Pulmonary artery endothelial cell (primary cell): ENCODE measurements at places on chromosomes 4 and X. TPM values are rescaled to one million over a fixed set of nuclear protein-coding genes. Genes with fewer than 3 reads are reported as not detected.

DNA sequence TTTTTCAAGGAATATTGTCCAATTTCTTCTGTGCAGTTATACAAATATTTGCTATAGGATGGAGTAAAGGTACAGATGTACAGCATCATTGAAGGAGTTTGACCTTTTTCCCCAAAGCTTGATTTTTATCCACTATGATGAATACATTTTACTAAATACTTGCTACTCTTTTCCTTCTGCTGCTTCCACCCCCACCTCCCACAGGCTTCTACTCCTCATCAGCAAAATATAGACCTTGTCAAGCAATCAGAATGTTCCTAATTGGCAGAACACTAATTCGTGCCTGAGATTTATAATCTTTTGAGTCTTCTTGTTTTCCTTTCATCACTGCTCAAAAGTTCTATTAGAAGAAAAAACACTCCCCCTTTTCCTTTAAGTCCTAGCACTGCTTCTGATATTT is 3.8 kb upstream of the THAP9 start:
- DNase-seq, result no peak

GRCh38 chr4:80016506-80016905 is 56.5 kb downstream of the ANTXR2 start:
- no peak for DNase-seq

DNA sequence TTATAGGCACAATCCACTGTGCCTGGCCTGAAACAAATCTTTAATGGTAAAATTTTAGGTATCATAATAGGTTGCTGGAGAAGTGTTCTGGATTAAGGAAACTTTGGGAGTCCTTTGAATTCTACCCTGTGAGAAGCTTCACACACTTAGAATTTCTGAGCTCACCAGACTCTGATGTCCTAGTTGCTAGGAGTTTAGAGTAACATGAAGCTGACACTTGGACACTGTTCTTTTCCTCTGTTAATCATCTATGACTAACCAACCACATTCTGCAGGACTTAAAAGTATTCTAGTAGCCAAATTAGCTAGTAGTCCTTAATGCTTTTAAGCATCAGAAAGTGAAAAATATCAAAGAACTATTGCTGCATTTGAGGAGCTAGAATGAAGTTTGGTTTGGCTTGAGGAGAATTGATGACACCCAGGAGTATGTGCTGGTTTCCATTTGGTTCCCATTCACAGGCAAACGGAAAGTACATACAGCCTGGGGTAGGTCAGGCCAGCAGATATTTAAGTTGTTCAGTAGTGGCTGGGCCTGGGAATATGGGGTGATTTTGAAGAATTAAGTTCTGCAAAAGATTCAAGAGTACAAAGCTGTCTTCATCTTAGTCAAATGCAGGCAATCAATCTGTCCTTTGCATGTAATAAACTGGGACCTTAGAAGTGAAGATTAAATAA is 38.8 kb upstream of the IGFBP7 start:
- DNase-seq, result no peak

DNA sequence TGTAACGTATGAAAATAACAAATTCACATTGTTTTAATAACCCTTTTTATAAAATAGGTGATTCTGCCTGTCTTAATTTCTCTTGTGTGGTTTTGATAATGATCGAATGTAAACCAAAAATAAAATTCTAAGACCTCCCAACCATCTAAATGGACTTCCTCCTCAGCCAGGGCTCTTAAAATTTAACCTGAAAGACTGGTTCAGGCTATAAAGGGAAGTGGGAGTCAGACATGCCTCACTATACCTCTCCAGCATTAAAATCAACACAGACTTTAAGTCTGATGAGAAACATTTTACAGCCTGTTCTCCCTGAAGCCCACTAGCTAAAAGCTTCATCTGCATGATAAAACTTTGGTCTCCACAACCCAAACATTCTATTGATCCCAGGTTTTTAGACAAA is 97.6 kb upstream of the STIM2 start:
- DNase-seq, result no peak

DNA sequence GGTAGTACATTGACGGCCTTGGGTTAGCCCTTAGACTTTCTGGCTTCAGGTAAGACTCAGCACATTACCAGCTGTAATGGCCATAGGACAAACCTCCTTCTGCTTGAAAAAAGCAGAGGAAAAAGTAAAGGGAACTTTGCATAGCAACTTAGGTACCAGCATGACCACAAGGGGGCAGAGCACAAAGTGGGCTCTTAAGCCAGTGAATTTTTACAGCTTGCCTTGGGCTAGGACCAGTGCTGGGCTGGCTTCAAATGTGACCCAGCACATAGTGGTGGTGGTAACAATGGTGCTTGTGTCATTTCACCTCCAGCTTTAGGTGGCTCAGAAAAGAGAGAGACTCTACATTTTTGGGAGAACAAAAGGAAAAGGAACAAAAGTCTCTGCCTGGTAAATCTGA is 66.1 kb downstream of the KLHL4 start:
- no peak for DNase-seq

DNA sequence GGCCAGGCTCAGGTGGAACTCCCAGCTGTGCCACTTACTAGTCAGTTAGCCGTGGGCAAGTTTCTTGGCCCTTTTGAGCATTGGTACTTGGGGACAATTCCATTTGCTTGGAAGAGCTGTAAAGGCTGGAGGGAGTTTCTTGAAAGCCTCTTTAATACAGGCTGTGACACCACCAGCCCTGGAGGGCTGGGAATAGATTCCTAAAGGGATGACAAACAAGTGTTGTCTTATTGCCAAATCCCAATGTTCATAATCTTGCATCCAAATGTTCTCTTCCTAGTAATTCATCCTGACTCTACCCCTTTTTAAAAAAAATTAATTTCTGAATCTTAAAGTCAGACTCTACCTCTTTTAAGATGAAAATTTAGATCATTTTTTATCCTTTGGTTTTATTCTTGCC is 14.6 kb upstream of the MED28 start:
- no peak for DNase-seq

DNA sequence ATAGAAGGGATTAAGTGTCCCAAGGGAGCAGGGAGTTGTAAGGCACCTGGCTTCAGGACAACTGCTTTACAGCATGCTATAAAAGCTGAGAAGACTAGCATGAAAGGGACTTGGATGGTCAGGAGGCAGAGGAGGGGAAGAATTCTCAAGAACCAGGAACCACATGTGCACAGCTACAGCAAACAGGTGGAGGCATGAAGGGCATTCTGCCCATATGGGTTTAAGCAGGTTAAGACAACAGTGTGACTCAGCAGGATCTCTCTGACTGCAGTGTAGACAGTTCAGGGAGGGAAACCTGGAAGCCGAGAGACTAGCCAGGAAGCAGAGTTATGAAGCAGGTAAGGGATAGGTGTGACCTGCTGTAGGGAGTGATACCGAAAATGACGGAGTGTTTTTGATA is 117.0 kb downstream of the DHRSX start:
- DNase-seq, result no peak

GRCh38 chr4:173527103-173527891 is 2.7 kb downstream of the HAND2 start:
- DNase-seq, result no peak

DNA sequence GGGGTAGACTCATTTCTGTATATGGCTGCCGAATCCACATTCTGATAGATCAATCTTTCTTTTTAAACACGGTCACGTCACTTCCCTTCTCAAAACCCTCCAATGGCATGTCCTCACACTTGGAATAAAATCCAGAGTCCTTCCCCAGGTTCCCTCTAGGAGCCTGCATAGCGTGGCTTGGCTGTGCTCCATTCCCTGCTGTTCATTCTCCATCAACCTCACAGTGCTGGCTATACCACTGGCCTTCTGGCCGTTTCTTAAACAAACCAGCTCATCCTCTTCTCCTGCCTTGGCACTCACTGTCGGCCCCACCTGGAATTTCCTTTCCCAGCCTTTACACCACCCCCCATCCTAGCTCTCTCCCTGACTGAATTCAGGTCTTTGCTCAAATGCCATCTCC is 77.1 kb downstream of the RBM47 start:
- DNase-seq, result no peak

DNA sequence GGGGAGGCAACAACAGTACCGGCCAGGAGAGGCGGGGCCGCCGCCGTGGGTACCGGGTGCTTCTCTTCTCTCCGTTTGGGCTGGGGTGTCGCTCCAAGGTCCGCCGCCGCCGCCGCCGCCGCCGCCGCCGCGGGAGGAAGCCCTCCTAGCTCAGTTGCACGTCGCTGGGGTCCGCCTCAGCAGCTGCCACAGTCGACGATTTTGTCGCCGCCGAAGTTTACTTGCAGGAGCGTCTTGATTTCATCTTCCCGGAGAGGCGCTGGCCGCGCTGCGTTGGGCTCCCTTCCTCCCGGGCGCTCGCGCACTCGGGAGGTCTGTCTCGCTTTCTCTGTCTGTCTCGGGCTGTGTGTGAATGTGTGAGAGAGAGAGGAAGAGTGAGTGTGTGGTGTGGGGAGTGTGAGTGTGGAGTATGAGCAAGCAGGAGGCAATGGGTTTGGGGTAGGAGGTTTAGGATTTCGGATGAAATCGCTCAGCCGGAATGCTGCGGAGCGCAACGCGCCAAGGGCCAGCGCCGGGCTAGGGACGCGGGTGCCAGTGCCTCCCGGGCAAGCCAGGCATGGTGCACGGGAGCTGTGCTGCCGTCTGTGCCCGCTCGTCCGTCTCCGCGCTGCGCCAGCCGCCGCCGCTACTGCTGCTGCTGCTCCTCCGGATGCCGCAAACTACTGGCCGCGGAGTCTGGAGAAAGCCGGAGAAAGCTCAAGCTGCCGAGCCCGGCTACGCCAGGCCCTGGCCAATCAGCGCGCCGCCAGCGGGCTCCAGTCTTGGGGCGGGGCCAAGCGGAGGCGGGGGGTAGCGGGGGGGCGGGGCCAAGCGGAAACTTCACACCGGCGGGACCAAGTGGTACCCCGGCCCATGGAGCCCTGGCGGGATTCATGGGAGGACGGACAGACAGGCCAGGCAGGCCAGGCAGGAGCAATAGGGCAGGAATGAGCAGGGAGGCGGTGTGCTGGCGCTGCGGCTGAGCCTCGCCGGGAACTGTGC is at the start of gene PCDH19:
Gene PCDH19 (minus strand): TSS at position 664 of the 981 bp plus-strand sequence. CDS start 1,676 bp downstream, outside the sequence.
- no peak for DNase-seq

DNA sequence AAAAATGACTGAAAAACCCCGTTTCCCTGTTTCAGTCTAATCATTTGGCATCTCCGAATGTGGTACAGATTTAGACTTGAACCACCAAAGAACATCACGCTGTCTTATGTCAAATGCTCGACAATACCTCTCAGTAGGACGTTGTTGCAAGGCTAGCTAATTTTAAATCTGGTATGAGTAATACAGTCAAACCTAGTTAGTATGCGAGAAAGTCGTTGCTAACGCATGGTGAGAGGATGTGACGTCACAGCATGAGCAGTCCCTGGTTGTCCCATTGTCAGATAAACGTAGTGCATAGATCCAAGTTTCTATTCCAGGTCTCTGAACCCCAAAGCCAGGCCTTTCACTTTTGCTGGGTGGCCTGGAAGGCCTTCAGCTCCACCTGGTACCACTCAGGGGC is 44.7 kb downstream of the SETD7 start:
- no peak for DNase-seq

DNA sequence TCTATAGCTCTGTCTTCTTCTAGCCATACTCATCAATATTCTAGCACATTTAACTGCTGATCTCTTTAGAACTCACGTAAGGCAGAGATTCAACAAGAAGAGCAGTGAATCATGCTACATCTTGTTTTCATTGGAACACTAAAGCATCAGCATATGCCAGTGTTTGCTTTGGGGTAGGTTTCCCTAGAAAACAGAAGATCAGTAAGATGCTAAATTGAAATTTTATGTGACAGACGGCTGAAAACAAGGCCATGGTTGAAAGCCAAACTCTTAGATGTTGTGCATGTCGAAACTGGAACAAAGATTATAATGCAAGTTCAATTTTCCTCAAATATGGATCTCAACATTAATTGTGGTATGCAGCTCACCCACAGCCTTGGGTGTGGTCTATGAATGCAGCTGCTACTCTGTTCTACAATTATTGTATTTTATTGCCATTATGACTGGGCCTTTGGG is 107.6 kb downstream of the PDLIM5 start:
- DNase-seq, result no peak

- DNase-seq, result no peak
These were observed 435.3 kb downstream of the ZIC3 start for GRCh38 chrX:138001226-138001625.

DNA sequence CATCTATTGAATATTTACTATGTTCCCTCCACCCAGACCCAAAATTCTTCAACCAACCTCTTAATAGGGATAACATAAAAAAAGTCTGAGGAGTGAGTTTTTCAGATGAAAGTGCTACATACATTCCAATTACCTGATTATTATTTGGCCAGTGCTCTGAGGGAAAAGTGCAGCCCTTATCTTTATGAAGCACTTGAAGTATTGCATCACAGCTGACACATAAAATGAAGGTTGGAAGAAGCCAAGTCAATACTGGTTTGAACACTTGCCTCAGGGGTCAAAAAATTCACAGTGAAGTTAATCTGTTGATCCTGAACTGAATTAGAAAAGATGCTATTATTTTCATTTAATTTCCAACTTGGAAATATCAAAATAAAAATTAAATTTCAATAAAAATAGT is 498.9 kb downstream of the INPP4B start:
- DNase-seq, result no peak

GRCh38 chr4:85829276-85830051 is 354.5 kb downstream of the ARHGAP24 start:
- no peak for DNase-seq

GRCh38 chrX:53421772-53422085 is 725 bp downstream of the SMC1A start:
- no peak for DNase-seq

DNA sequence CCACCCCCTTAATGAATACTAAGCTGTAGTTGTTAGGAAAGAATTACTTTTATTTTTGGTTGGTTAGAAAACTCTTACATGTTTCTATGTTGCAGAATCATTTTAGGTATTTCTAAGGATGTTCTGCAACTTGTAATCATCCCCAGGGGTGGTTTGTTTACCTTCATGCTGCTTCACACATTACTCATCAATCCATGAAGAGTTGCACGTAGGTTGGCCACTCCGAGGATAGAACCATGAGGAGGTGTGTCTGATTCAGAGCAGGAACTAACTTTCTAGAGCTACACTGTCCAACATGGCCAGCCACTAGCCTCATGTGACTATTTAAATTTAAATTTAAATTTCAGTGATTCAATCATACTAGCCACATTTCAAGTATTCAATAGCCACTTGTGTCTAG is 127.2 kb upstream of the FRMPD4 start:
- no peak for DNase-seq

DNA sequence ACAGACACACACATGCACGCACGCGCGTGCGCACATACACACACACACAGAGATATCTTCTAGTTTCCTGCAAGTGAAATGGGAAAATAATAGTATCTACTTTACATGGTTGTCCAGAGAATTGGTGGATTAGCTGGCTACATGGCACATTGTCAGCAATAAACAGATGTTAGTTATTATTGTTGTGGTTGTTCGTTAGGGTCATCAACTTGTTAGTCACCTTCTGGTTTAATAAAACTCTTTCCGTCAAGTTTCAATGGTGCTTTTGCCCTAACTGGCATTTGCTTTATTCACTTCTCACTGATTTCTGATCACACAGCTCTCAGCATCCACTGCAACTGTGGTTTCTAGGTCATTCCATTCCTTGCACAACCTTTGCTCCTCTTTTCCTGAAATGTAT is 25.4 kb upstream of the RASL11B start:
- DNase-seq, result no peak

GRCh38 chrX:68694435-68695205 is 47.2 kb downstream of the STARD8 start:
- DNase-seq, result no peak

The BMX gene
- total RNA-seq, result 208 and 209 TPM in 2 replicates

The RNF150 gene
- 0.07 and 0.11 TPM in 2 replicates for total RNA-seq

The SCML1 gene
- 7.8 and 8.5 TPM in 2 replicates for total RNA-seq

The MAGED2 gene
- total RNA-seq, result 177 and 219 TPM in 2 replicates

The LIMCH1 gene
- total RNA-seq, result 23.8 and 24.1 TPM in 2 replicates

The SGCB gene
- total RNA-seq, result 24.4 and 35.9 TPM in 2 replicates

The SCLT1 gene
- total RNA-seq, result 12.0 and 16.2 TPM in 2 replicates

The IBSP gene
- total RNA-seq, result not detected in 2 replicates

The GPR82 gene
- not detected in 2 replicates for total RNA-seq

The HTN3 gene
- total RNA-seq, result not detected in 2 replicates

The ARMCX4 gene
- total RNA-seq, result 4.6 and 6.4 TPM in 2 replicates

The PDGFRA gene
- 0.73 and 0.85 TPM in 2 replicates for total RNA-seq
